ENCODE measurements at places on chromosomes 16 and 17. TPM values are rescaled to one million over a fixed set of nuclear protein-coding genes. Genes with fewer than 3 reads are reported as not detected.

DNA sequence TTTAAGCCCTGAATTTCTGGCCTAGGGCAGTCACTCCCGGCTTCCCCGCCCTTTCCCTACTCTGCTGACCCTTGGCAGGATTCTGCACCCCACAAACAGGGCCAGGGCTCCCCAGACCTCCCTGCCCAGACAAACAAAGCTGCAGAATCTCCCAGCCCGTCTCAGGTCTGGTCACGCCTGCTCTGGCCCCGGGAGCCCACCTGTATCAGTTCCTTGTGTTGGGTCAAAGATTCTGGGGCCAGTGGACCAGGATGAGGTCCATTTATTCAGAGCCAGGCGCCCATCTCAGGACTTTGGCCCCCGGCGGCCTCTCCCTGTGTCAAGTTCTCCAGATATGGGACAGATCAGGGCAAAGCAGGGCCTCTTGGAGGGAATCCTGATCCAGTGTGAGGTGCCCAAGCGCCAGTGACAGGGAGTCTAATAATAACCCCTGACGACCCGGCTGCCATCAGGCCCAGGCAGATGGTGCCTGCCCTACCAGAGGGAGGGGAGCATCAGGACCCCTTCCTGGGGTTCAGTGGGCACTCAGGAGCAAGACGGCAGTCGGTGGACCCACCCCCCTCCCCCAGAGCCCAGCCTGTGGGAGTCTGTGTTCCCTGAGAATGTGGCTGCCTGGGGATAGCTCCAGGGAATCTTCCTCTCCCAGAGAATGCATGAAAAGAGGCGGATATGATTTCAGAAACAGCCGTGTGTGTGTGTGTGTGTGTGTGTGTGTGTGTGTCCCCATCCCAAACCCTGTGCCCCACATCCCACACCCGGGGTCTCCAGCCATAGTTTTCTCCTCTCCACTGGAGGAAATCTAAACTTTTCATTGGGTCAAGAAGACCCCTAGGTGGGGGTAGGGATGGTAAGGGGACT, 1.3 kb downstream of the TTYH2 start:
- no peaks in the 10 kb centered on the region for H3K27me3 ChIP-seq
- DNase-seq, result no peak
- H3K4me1 ChIP-seq, result peaks cover 13% of the 10 kb centered on the region
- no peaks in the 10 kb centered on the region for H3K36me3 ChIP-seq
- no peak overlapping the region for H3K27ac ChIP-seq
- peak overlapping the region; percentile 46 for H3K4me3 ChIP-seq

GRCh38 chr17:27581016-27581415, 50.0 kb upstream of the LGALS9 start:
- no peaks in the 10 kb centered on the region for H3K4me1 ChIP-seq
- no peak overlapping the region for H3K27ac ChIP-seq
- peaks cover 2% of the 10 kb centered on the region for H3K36me3 ChIP-seq
- H3K27me3 ChIP-seq, result no peaks in the 10 kb centered on the region
- no peak for DNase-seq
- no peak overlapping the region for H3K4me3 ChIP-seq

DNA sequence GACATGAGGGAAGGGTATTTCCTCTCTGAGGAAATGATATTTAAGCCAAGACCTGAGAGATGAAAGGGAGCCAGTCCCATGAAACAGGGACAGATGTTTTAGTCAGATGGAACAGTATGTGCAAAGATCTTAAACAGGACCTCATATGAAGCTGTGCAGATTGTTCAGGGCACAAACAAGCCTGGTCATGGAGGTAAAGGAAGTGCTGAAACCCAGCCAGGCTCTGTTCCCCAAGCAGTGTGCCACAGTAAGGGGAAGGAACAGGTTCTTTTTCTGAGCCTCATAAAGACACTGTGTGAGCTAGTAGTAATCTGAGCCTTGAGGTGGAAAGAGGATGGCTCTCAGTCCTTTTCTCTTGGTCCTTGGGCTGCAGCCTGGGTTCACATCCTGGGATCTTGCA, 159.9 kb downstream of the ANKFN1 start:
- H3K4me3 ChIP-seq, result no peak overlapping the region
- no peaks in the 10 kb centered on the region for H3K36me3 ChIP-seq
- H3K27ac ChIP-seq, result no peak overlapping the region
- H3K4me1 ChIP-seq, result no peaks in the 10 kb centered on the region
- H3K27me3 ChIP-seq, result no peaks in the 10 kb centered on the region

GRCh38 chr17:1577182-1577581, 14.6 kb upstream of the PITPNA start:
- H3K4me1 ChIP-seq, result peaks cover 23% of the 10 kb centered on the region
- H3K27ac ChIP-seq, result peak overlapping the region; percentile 32
- H3K36me3 ChIP-seq, result peaks cover 9% of the 10 kb centered on the region
- no peaks in the 10 kb centered on the region for H3K27me3 ChIP-seq
- no peak for DNase-seq

- H3K4me3 ChIP-seq, result no peak overlapping the region
- no peak for DNase-seq
- no peaks in the 10 kb centered on the region for H3K4me1 ChIP-seq
- no peaks in the 10 kb centered on the region for H3K27me3 ChIP-seq
These were observed 6.0 kb downstream of the KRT15 start for GRCh38 chr17:41512546-41513167.

DNA sequence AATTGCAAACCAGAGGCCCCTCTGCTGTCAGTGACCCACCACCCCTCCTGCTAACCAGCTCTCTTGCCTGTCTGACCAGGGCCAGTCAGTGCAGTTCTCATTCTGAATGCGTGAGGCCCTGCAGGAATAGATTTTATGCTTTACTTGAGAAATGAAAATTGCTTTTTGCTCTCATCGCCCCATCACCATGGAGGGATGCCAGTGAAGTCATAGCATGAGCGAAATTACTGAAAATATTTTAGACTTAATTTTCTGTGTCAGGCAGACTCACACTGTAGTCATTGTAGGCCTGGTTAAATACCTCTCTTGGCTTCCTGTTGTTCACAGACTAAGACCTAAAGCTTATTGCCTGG, 490.5 kb upstream of the CDH5 start:
- H3K27ac ChIP-seq, result no peak overlapping the region
- H3K27me3 ChIP-seq, result no peaks in the 10 kb centered on the region
- no peaks in the 10 kb centered on the region for H3K4me1 ChIP-seq
- no peaks in the 10 kb centered on the region for H3K36me3 ChIP-seq

DNA sequence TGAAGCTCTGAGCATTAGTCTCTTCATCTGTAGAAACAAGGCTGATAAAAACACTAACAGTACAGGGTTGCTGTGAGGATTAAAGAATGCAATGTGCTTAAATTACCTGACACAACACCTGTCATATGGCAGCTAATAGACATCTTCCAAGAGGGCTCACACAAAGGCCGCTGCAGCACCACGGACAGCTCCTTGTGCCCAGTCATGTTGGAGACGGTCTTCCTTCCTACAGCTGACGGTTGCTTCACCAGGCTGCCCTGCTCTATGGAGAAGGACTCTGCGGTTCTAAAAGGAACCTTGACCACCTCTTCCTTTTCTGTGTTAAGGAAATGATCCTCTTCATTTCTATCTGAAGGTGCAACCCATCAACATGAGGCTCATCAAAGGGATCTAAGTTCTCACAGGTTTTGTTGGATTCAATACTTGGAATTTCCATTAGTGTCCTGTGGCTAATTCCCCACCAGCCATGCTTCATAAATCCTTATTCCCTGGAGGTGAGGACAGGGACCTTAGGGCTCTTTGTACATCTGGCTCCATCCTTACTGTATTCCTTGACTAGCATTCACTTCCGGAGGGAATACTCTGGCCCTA, 138.9 kb upstream of the CES5A start:
- no peak overlapping the region for H3K27ac ChIP-seq
- no peaks in the 10 kb centered on the region for H3K36me3 ChIP-seq
- H3K4me3 ChIP-seq, result no peak overlapping the region
- peak; percentile 89 for DNase-seq

DNA sequence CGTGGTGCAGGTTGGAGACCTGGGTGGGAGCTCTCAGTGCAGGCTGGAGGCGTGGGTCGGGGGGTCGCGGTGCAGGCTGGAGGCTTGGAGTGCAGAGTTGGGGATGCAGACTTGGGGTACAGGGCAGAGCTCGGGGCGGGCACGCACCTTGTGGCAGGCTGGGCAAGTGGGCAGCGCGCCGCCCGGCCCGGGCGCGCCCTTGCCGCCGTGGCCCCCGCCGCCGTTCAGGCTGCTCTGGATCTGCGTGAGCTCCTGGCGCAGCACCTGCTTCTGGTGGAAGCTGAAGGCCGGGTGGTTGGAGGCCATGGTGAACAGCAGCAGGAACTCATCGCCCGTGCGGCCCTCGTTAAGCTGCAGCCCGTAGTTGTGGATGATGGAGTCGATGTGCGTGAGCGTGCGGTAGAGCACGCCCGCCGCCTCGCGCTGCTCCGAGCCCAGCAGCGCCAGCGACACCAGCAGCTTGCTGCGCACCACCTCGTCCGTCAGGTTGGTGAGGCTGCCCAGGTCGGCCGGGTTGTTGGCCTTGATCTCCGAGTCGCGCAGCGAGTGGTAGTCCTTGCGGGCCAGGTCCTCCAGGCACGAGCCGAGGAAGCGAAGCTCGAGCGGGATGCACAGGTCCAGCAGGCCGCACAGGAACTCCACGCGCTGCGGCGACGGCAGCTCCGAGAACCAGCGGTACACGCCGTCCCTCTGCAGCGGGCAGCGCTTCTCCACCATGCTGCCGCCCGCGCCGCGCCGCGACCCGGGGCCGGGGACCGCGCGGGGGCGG, 1.1 kb downstream of the ZCCHC14 start:
- H3K27ac ChIP-seq, result peak overlapping the region; percentile 67
- no peak for DNase-seq
- H3K36me3 ChIP-seq, result no peaks in the 10 kb centered on the region
- peaks cover 31% of the 10 kb centered on the region for H3K4me1 ChIP-seq
- no peaks in the 10 kb centered on the region for H3K27me3 ChIP-seq

GRCh38 chr17:33779234-33779591, 475.9 kb upstream of the CCL2 start:
- H3K27me3 ChIP-seq, result no peaks in the 10 kb centered on the region
- no peaks in the 10 kb centered on the region for H3K4me1 ChIP-seq
- peak; percentile 78 for DNase-seq

CBX2 gene
- total RNA-seq, result 3.5 TPM

Measured in kidney (tissue), 22 donors.